Activated gamma-delta T cell treated with Interleukin-2 at 50 U/mL for 16 hours (primary cell): ENCODE measurements at places on chromosomes 3 and 15.

DNA sequence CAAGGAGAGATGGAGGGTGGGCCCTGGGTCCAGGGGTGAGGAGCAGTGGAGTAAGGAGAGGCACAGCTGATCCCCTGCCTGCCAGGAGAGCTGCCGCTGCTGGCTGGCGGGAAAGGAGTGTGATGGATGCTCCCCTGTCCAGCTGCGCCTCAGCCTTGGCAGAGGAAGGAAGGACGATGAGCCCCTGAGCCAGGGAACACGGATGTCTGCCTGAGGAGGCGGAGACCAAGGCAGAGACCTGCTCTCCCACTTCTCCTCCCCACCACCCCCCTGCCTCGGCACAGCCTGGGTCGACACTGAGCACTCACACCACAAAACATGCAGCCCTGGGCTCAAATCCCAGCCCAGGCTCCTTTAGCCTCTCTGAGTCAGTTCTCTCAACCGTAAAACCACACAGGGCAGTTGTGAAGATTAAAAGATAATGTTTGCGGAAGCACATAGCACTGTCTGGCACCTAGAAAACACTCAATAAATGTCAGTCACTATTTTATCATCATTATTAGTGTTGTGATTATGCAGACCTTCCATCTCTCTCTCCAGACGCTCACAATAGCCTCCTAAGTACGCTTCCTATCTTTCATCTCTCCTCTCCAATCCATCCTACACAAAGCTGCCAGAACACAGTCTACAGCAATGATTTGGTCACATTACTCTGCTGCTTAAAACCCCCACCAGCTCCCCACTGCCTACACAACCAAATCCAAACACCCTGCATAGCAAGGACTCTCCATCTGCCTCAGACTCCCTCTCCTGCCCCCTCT is 52.2 kb downstream of the SEMA5B start:
- peak; percentile 31 for DNase-seq

- no peak for DNase-seq
Observed at GRCh38 chr3:134693804-134694203, 43.0 kb upstream of the KY start.

DNA sequence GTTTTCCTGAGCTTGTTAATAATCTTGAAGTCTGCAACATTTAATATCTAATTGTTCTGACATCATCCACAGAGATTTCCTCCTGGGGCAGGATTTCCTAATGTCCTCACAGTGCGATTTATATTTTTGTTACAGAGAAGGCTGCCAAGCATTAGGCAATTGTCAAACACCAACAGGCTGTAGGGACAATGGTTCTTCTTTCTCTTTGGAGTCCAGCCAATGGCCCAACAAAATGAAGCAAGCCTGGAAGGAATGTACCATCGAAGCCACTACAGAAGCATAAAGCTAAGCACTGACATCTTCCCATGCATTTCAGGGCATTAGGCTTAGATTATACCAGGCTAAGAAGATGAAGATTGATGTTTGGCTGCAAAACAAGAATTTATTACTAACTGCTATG is 173.0 kb upstream of the FRMD4B start:
- no peak for DNase-seq

DNA sequence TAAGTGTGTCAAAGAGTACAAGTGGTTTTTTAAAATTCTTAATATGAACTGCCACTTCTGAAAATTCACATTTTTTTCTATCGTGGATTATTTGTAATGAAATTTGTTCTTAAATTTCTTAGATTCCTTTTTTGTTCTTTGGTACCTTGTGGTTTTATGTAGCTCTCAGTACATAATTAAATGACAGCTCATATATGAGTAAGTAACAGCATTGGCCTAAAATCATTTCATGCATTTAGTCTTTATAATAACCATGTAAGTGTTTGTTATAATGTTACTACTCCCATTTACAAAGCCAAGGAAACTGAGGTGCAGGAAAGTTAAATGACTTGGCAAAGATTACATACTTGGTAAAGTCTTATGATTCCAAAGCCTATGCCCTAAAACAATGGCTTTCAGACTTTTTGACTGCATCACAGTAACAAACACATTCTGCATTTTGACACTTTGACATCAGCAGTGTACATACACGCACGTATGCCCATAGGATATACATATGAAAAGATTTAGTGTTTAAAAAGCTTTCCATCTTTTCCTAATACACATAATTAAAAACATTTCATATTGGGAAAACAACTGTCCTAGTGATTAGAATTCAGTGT is 14.9 kb downstream of the SPRED1 start:
- no peak for DNase-seq

DNA sequence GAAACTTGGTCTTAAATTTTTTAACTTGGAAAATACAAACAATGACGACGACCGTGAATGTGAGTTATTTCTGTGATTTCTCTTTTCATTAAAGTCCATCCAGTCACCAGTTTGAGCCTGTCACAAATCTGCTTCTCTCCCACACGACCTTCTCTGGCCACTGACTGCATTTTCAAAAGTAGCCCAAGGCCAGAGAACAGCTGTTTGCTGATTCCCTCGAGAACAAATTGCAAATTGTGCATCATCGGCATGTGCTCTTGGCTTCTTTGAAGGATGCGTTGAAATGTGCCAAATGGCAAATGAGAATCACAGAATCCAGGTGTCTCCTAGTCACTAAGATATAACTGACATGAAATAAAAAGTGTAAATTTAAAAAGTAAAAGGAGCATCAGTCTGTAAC is 106.4 kb downstream of the AQP9 start:
- no peak for DNase-seq

DNA sequence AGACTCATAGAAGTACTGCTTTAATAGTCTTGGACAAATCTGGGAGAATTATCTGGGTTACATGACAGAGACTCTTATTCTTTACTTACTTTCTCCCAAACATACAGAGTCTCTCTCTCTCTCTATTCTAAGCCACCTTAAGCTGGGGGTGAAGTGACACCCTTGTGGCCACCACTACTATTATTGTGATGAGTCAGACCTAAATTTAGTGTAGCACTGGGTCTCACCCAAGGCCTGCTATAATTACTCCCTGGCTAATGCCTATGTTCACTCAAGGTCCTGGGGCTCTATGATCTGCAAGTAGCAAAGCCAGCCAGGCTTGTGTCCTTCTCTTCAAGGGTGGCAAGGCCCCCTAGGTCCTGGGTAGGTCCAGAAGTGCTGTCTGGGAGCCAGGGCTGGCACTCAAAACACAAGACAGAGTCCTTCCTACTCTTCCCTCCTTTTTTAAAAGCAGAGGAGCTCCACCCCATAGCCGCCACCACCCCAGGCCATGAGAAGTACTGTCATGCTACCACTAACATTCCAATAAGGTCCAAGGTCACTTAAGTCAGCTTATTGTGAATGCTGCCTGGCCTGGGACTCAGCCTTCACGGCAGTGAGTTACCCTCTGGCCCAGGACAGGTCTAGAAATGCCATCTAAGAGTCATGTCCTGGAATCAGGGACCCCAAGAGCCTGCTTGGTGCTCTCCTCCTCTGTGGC is 183.6 kb downstream of the POLQ start:
- no peak for DNase-seq

- DNase-seq, result peak; percentile 15
Observed at GRCh38 chr15:65595960-65596359, 15.0 kb downstream of the INTS14 start.

DNA sequence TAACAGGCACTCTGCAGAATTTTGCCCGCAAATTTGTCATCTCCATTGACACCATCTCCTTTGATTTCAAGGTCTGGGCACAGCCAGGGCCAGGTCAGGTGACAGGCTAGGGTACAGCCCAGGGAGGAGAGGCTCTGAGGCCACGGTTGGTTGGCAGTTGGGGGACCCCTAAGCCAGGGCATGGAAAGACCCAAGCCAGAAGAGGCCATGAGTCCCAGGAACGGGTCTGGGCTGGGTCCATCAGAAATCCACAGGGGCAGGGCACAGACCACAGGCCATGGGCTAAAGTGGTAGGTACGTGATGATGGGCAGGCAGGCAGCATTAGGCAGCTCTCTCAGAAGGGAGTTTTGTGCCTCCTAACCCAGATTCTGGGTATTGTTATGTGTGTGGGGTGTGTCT is 45.8 kb downstream of the SEMA3G start:
- no peak for DNase-seq
